ENCODE measurements at places on chromosomes 12 and 14.

DNA sequence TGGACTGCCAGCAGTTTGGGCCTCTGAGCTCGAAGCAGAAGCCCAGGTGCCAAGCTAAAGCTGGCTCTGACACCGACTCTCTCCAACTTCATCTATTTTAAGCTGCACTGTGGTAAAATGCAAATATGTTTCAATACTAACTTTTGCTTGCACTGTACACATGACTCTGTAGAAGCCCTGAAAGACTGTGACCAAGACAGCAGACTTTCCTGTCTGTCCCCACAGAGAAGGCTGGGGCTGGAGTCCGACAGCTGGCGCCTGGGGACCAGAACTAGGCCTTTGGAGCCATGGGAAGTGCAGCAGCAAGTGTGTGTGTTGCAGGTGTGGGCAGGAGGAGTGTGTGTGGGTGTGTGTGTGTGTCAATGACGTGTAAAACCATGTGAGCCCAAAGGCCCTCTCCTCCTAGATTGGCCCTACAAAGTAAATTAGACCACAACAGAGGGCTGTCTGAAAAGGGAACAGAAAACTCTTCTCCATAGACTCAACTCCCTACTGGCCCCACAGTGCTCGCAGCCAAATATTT, 16.4 kb upstream of the RAB35 start:
- DNase-seq: no peak

- DNase-seq: no peak
These were observed 1.7 kb downstream of the ANKRD9 start for GRCh38 chr14:102507857-102508312.

DNA sequence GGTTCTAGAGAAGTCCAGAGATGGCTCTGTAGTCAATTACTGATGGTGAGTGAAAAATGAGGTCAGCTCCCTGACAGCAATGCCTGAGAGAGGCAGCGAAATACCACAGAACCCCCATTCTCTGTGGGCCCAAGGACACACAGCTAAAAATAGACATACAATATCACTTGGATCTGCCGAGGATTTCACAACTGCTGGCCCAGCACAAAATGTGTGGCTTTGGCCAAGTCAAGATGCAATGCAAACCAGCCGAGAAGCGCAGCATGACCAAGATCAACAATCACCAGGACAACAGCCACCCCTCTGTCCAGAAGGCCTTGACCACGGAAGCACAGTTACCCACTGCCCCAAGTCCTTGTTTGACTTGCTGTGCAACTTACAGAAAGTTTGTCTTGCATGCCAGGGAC, 52.2 kb downstream of the CKAP4 start:
- no peak for DNase-seq

GRCh38 chr12:54389607-54390175, 5.2 kb upstream of the ZNF385A start:
- DNase-seq: no peak

GRCh38 chr12:12721814-12722434, 4.8 kb downstream of the CDKN1B start:
- no peak for DNase-seq

- no peak for DNase-seq
These were observed 5.1 kb downstream of the CD69 start for GRCh38 chr12:9755567-9755966.

DNA sequence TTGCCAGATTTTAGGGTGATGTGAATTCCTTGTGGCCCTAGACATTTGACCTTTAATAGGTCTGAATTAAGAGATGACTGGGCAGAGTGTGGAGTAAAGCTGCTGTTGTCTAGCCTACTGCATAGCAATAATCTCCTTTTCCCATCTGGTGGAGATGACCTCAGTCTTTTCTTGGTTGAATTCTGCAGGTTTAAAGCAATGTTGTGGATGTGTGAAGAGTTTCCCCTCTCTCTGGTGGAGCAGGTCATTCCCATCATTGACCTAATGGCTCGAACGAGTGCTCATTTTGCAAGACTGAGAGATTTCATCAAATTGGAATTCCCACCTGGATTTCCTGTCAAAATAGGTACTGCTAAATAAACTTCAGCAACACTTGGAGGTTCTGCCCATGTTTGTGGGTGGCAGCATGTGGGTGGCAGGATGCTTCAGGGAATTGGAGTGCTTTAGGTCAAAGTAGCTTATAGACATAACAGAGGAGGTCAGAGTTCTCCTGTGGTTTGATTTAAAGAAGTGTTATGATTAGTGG, 19.0 kb downstream of the C12orf76 start:
- no peak for DNase-seq

DNA sequence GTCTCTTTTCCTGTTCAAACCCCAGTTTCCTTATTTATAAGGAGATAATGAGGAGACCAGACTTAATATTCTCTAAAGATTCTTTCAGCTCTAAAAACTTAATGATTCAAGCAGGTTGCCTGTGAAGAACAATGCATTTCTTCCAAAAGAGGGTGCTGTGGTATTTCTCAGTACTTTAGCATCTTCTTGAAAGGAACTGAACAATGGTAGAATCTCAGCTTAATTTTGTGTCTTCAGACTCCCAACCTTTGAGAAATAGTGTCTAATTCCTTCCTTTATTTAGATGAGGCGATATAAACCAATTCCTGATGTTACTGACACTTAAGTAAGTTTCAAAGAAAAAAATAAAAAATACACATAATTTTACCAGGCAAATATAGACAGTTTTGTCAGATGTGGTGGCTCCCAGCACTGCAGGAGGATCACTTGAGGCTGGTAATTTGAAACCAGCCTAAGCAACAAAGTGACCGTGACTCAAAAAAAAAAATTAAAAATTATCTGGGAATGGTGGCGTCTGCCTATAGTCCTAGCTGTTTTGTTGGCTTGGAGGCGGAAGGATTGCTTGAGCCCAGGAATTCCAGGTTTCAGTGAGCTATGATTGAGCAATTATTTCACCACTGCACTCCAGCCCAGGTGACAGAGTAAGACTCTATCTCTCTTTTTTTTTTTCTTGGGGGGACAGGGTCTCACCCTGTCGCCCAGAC, 76.9 kb upstream of the PSMA6 start:
- peak; percentile 29 for DNase-seq

- no peak for DNase-seq
These were observed 991 bp upstream of the RCOR1 start for GRCh38 chr14:102591372-102591943.

GRCh38 chr12:84955298-84955697, 42.7 kb upstream of the SLC6A15 start:
- DNase-seq: peak; percentile 2

DNA sequence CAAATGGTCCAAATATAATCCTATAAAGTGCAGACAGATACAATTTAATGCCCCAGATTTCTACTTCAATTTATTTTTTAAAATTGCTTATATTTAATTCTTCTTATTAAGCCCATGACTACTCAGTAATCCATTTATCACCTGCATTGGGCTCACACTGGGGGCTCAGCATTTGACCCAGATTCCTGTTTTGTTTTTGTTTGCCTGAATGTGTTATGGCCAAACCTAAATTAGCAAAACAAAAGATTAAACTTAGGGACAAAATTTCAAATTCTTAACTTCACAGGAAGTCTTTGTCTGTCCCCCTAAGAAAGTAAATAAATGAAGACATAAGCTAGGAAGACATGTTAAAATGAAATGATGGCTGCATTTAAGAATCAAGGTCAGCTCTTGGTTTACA, 322.3 kb downstream of the RMST start:
- DNase-seq: no peak

DNA sequence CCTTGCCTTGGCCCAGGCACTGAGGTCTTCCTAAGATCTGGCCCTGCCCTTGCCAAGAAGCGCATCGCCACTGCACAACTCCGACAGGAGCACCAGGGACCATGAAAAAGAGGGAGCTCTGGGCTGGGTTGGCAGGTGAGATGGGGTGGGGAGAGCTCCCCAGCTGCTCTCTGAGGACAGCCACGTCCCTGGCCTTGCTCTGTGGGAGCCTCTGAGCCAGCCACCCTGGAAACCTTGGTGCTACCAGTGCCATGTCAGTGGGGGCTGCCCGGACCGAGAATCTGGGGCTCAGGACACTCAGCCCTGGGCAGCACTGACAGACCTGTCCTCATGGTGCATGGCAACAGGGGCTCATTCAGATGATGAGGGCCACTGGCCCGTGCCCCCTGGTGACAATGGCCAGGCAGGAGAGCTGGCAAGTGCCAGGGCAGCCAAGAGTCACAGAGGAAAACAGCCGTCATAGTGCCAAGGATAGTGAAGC, 134.8 kb downstream of the ZFP36L1 start:
- no peak for DNase-seq

All from A172 (cell line).